ENCODE measurements at places on chromosomes 7 and 10.

- DNase-seq, result no peak
These were observed 5.8 kb upstream of the ARHGAP19 start for GRCh38 chr10:97298223-97298571.

DNA sequence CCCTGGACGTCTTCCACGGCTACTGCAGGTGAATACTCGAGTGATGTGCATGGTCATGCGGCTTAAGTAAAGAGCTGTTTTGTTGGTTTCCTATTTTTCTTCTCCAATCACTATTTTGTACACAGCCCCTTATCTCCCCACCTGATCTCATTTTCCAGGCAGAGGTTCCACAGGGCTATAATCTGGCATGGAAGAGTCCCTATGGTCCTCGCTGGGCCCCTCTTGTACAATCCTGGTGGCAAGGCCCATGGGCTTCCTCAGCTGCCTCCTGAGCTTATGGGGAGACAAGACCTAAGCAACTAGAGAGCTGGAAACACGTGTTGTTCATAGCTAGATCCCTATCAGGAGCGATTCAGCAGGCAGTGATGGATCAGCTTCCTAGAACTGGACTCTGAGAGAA is 181.3 kb upstream of the ADO start:
- DNase-seq, result no peak

DNA sequence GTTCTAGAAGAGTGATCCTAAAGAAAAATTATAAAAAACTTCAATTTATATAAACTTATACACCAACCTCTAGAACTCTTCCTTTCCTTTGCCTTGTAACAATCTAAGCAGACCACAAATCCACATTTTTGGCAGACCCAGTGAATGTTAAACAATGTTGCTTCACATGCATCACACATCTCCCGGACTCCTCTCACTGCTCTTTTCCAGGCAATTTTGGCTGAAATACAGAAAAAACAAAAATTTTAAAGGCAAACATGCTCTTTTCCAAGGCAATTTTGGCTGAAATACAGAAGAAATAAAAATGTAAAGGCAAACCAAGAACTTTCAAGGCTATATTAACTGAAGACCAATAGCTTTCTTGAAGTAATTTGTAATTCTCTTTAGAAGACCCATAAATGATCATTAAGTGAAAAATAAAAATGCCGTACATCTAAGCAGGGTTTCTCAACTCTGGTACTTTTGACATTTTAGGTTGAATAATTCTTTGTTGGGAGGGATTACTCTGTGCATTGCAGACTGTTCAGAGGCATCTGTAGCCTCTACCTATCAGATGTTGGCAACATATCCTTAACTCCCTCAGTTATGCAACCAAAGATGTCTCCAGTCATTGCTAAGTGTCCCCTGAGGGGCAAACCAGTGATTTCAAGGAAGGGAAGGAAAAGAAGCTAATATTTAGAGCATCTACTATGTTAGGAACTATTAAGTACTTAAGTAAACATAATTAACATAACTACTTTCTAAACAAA is 64.4 kb downstream of the NRBF2 start:
- no peak for DNase-seq

DNA sequence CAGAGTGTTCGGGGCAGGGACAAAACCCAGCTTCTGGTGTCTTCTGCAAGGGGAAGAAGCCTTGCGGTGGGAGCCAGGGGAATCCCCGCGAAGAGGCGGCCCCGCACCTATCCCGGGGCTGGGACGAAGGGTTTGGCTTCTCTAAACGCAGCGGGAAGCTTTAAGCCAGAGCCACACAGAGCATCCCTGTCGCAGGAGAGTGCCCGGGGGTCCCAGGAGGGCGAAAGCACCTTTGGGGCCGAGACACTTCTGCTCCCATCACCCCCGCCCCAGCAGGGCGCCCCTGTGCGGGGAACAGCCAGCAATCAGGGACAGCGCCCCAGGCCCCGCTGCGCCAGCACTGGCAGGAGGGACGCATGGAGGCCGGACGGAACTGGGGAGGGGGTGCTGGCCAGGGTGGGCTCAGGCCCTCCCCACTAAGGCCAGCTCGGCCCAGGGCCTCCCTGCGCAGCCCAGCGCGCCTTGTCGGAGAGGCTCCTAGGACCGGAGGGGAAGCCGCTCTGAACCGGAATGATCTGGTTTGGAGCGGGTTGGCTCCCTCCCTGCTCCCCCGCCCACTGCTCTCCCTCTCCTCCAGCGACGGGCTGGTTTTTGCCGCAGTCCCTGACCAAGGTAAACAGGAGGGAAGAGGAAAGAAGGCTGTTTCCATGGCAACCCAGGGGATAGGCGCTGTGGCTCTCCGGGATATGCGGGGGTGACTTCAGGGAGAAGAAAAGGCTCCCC is 63.9 kb downstream of the TMEM209 start:
- peak; percentile 89 for DNase-seq

DNA sequence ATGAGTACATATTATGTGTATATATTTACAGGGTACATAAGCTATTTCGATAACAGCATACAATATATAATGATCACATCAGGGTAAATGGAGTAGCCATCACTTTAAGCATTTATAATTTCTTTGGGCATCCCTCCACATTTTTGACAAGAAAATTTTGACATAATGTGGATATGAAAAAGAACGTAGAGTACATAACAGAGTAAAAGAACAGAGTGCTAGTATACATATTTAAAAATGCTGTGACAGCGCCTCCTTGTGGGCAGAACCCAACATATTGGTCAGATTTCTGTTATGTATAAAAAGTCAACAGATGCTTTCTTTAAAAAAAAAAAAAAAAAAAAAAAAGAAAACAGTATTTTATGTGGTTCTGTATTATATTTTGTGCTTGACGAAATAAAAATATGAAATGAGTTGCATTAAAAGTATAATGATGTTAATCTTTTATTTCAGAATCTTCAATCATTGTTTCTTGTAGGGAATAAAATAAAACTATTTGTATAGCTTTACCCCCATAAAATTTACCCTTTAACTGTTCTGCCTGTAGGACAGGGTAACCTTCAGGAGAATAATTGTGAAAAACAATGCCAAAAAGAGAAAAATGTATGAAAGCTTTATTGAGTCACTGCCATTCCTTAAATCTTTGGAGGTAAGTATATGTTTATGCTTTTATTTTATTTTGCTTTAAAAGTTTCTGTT is 18.3 kb upstream of the HBP1 start:
- DNase-seq, result no peak

All from occipital lobe (tissue), 3 donors.